ENCODE measurements at places on chromosomes 7 and 10.

DNA sequence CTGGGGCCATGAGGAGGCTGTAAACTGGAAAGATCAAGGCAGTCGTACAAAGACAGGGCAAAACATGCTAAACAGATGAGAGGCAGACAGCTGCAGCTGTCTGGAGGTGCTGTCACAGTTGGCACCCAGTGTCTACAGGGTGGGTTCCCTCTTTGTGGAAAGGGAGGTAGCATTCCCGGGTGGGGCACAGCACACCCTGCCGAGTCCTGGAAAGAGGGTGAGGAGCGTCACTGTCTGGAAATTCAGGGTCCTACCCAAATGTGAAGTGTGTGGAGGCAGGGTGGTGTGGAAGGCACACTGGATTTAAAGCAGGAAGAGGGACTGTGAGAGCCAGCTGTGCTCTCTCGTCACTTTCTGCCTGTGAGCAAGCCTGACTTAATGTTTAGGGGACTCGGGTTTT lies 356.2 kb downstream of the SDK1 start:
- no peak for DNase-seq

DNA sequence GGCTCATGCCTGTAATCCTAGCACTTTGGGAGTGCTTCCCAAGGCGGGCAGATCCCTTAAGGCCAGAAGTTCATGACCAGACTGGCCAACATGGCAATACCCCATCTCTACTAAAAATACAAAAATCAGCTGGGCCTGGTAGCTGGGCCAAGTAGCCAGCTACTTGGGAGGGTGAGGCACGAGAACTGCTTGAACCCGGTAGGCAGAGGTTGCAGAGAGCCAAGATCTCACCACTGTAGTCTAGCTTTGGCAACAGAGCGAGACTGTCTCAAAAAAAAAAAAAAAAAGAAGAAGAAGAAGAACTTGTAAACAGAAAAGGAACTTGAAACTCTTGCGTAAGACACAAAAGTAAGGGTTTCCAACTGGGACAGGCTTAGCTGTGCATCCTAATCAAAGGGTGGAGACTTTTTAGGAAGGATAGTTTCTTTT lies 5.6 kb upstream of the IFIT2 start:
- DNase-seq = no peak

GRCh38 chr10:122269059-122269687 lies 1.9 kb upstream of the BTBD16 start:
- no peak for DNase-seq

GRCh38 chr10:61628875-61629513 lies 33.7 kb upstream of the CABCOCO1 start:
- DNase-seq = peak; percentile 61

GRCh38 chr7:42197451-42197850 lies 39.6 kb downstream of the GLI3 start:
- no peak for DNase-seq

DNA sequence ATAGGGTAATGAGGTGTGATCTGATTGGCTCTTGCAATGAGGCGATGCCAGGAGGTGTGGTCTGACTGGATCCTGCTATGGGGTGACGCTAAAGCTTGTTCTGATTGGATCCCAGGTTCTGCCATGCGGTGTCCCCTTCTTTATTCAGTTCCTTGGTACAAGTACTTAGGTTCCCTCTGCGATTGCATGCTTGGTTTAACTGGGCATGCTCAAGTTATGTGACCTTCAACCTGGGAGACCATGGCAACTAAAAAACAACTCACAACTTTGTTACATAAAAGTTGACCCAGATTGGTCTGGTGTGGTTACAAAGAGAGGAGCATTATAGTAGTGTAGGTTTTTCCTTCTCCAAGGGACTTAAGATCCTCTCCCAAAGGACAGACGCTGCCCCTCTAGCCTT lies 49.5 kb upstream of the DNAJC1 start:
- no peak for DNase-seq

DNA sequence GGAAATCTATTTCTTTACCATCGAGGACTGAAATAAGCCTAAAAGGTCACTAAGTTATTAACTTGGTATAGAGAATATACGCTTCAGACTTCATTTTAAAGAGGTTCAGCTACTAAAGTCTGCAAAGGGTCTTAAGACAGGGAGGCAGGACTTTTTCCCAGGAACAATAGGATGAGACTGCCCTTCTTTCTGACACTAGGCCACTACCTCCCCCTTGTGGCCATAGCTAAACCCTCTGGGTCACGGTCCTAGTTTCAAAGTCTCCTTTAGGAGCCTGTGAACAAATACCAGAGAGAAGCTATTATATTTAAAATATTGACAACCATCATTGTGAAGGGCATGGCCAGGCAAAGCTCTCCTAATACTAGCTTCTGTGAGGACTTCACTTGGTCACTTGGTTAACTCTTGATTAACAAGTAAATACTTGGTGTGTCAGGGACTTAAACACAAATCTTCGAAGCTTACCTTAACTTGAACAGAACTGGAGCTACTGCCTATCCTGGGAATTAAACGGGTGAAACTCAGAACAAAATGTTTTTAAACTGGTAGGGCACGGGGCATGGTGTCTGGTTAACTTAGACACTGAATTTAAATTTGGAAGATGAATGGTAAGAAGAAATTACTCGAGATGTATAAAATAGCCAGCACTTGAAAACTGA lies 75.6 kb downstream of the CCDC6 start:
- DNase-seq = peak; percentile 66

- no peak for DNase-seq
These were observed 58.4 kb downstream of the MAPK8 start for GRCh38 chr10:48364659-48365405.

- no peak for DNase-seq
These were observed 308.8 kb upstream of the PHYHIPL start for GRCh38 chr10:58867683-58868082.

DNA sequence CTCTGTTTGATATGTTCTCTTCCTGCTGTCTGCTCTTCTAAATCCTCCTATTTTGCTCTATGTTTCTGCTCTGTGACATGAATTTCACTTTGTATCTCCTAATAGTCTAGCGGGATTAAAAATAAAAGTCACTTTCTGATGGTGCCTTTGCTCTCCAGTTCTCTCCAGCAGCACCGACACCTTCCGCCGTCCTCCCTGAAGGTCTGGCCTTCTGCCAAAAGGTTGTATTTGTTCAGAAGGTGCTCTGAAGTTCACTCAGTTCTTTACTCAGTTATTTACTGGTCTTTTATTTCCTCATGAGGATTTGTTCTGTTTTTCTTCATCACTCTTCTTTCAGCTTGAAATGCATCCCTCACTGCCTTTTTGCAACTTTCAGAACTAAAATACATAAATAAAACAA lies 11.2 kb upstream of the EPHA1 start:
- DNase-seq = no peak

DNA sequence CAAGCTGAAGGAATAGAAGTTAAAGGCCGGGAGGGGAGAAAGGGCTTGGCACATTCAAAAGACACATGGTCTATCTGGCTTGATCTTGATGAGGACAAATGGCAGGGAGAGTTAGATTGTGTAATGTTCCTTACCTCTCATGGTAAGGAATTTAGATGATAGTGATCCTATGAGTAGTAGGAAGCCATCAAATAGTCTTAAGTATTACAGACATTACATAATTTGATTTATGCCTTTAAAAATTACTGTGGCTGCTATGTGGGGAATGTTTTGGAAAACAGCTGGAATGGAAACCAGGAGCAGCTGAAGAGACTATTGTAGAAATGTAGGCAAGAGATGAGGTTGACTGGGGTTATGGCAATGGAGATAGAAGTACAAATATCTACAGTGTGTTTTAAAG lies 351.3 kb upstream of the BMPER start:
- no peak for DNase-seq

- DNase-seq = peak; percentile 95
These were observed 81.7 kb downstream of the DLG5 start for GRCh38 chr10:77844713-77845445.

DNA sequence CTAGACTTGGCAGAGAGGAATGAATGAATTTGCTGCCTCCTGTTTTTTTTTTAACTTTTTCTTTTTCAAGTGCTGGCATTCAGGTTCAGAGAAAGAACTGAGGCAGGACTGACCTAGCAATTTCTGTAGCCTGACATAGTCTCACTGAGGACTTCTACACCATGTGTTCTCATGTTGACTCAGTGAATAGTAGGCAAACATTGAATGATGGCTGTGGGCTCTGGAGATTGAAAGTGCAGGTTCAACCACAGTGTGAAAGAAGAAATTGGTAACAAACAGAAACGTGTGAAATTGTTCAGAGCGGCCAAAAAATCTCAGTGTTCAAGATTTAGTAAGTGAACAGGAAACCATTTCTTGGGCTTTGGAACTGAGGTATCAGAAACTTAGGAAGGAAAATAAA lies 322.4 kb upstream of the GHITM start:
- DNase-seq = no peak

GRCh38 chr7:143375298-143376034 lies 5.7 kb upstream of the ZYX start:
- DNase-seq = peak; percentile 8

DNA sequence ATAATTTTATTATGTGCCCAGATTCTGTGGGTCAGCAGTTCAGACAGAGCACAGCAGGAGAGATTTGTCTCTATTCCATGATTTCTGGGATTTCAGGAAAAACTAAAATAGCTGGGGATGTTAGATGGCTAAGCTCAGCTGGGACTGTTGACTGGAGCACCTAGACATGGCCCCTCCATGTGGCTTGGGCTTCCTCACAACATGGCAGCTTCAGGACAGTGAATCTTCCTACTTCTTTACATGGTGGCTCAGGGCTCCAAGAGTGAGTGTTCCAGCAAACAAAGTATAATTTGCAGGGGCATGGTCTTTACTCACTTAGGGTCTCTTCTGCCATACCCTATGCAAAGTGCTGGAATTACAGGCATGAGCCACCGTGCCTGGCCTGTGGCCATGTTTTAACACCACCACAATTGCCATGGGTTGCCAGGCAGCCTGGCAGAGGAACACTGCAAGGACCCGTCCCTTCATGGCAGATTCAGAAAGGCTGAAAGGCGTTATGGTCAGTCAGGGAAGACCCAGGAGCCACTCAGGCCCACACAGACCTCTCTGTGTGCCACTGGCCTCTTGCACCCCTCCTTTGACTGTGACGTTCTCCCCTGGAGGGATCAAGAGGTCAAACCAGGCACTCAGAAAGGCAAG lies 50.8 kb upstream of the ZMIZ1 start:
- no peak for DNase-seq

DNA sequence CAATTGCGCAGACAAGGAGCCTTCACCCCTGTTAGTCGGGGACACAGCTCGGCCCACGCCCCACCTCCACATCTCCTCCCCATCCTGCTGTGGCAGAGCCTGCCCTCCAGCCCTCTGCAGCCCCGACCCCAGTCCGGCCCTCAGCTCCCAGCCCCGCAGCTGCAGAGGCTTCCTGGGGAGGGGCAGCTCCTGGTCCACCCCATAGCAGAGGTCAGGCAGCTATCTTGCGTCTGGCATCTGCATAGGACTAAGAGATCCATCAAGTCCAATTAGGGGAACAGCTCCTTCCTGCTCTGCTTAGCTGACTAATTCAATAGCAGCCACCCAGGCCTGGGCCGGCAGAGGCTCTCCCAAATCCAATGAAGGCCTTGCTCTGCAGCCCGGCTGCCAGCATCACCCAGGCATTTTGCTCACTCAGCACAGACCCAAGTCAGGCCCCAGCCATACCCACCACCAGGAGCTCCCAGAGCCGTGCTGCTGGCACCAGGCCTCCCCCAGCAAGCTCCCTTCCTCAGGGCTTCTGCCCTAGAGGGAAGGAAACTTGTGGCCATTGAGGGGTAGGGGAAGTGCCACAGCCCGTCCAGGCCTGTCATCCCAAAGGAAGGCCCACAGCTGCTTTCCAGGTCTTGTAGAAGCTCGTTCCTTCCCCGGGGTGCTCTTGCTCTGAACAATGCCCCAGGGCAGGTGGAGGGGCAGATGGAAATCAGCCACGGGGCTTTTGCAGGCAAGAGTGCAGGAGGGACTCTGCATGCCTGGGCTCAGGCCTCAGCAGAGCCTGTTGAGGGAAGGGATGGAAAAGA lies 106.2 kb upstream of the RET start:
- DNase-seq = no peak

- peak; percentile 51 for DNase-seq
These were observed 136.6 kb downstream of the SPAG6 start for GRCh38 chr10:22481687-22482539.

DNA sequence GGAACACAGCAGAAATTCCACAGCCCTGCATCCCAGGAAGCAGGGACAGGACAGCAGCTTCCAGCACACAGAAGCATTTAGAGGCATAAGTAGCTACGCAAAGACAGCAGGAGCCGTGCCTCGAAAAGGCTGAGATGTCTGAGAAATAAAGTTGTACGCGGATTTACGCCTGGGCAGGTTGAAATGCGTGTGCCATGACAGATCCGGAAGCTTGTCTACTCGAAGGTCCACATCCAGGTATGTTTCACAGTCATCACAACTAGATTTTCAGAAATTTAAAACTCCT lies 26.1 kb downstream of the DIP2C start:
- DNase-seq = no peak

DNA sequence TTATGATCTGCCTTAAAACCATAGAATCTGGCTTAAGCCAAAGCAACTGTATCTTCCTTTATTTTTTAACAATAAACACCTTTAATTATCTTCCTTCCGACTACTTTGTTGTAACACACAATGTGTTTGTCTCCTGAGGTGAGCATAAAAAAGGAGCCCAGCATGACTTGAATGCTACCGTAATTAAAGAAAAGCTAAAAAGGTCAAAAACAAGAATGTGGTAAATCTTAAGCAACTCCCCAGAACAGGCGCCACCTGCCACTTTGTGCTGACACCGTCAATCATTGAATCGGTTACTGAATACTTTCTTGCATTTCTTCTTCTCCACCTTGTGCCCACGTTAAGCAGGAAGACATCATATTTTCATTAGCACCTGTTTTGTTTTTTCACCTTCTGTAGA lies 569.9 kb upstream of the C7orf33 start:
- no peak for DNase-seq

DNA sequence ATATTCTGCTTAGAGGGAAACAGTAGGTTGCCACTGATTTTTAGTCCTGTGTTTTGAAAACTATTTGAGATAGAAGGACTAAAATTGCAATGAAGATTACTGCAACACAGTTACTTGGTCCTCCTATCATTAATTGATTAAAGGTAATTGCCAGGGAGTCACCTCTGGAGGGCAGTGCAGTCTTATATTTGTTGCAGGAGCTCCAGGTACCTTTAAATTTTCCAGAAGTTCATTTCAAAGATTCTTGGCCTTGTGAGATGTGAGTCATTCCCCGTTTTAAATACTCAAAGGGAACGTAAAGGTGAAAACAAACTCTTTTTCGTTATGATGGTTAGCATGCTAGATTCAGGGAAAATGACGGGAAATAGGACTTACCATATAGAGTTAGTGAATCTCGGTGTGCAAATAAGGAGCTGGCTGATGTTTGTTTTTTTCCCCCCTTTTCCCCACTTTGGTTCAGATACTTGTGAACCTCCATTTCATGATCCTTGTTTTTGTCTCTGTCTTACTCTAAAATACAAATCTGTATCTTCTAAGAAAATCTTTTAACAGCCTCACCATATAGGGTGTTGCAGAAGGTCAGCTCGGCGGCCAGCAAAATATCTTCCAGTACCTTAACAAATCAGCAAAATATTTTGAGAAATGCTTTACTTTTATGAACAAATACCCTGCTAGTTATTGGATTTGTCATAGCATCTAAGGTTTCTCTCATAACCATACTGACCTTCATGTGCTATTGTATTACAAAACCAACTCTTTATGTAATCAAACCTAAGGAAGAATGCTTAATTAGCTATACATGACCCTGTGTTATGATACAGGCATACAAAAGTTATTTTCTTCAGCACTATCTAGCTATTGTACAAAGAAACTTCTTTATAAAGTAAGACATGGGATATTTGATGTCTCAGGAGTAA lies 143.0 kb upstream of the HDAC9 start:
- peak; percentile 46 for DNase-seq

Data from urothelium cell line (cell line).